ENCODE measurements at places on chromosomes 4 and X.

DNA sequence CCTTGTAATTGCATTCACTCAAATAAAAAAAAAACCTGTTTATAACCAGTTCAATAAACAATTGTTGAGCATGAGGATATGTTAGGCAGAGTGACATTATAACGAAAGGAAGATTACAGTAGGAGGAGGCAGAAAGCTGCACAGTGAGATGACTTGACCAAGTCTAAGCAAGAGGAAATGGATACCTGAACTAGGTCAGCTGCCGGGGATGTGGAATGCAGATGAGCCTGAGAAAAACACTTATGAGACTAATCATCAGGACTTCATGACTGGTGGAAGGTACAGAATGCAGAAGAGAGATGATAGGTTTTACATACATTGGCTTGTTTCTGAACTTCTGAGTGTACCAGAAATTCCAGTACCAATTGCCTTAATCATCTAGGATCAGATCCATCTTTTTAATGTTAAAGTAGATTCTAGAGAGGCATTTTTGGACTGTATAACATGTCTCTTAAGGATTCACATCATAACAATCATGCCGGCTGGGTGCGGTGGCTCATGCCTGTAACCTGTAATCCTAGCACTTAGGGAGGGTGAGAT, 208.1 kb upstream of the PPP3CA start:
- DNase-seq: no peak

DNA sequence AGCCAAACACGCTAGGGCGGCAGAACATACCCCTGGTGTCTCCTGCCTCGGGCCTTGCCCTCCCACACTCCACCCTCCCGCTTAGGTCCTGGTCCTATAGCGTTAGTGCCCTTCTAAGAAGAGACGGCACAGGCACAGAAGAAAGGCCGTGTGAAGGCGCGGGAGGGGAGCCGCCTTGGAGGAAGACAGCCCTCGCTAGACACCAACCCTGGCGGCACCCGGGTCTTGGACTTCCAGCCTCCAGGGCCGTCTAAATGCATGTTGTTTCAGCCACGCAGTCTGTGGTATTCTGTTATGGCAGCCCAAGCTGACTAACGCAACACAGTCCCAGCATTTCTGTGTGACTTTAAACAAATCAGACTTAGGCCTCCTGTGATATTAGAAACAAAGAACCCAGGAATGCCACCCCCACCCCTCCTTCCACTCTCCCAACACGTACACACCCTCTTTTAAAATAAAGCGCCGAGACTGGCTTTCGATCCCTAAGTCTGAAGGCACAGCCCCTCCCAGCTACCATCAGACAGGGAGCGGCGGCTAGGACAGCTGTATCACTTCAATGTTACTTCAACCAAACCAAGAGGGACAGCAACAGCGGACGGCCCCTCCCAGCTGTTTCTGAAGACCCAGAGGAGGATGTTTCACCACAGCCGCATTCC, 128.0 kb downstream of the AFAP1 start:
- DNase-seq: no peak

- DNase-seq: no peak
Measured at GRCh38 chr4:1417522-1418390, 11.5 kb upstream of the NKX1-1 start.

DNA sequence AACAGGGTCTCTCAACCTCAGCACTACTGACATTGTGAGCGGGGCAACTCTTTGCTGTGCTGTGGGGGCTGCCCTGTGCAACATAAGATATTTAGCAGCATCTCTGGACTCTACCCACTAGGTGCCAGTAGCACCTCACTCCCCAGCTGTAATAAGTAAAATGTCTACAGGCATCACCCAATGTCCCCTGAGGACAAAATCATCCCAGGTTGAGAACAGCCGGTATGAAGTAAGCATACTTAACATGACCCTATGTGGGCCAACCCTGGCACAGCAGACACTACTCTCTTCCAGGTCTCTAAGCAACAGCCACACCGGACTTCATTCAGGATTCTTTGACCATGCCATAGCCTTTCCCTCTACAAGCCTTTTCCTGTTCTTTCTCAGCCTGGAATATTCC, 10.5 kb upstream of the MGST2 start:
- no peak for DNase-seq

GRCh38 chrX:149687991-149688390, 23.9 kb upstream of the MAGEA11 start:
- no peak for DNase-seq

- no peak for DNase-seq
Measured at GRCh38 chr4:81565142-81565870, 93.6 kb upstream of the RASGEF1B start.

DNA sequence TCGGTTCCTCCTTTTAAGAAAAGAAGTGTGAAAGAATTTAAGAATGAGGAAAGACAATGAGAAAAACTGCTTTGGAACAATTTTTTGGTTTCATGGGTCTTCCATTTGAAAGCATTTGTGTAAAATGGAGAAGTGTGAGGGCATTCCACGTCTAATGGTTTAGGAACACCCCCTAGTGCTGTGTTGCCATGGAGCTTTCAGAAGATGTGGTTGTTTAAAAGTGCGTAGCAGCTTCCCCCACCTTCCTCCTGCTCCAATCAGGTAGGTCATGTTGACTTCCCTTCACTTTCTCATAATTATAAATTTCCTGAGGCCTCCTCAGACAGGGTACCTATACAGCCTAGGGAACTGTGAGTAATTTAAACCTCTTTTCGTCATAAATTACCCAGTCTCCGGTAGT, 50.0 kb downstream of the UGT2B10 start:
- DNase-seq: no peak

DNA sequence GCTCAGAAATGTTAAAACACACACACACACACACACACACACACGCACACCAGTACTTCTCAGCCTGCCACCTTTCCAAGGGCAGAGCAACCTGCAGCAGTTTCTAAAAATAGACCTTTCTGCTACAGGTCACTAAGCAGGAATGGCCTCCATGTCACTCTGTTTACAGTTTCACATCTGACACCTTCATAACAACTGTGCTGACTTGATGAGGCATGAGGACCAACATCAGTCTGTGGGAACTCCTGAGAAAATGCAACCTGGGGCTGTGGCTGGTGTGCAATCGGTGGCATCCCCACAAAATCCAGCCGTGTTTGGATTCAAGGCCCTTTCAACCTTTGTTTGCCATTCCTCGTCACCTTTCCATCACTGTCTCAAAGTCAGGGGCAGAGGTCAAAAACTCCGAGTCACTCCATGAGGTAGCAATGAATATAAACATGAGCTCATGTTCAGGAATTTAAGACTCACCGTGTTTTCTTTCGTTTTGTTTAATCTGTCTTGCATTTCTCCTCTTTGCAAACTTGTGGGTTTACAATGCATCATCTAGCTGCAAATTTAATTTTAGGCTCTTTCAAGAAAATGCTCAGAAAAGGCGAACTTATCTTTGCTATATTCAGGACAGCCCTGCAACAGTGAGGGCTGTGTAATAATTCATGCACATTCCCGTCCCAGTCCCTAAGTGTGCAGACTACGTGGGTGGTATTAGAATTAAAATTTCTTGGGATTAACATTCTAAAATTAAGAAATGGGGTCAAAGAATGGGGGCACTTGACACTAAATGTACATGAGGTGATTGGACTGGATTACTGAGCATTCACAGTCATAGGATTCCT, 135.3 kb downstream of the SHROOM3 start:
- no peak for DNase-seq
